CD8-positive, alpha-beta memory T cell (primary cell): ENCODE measurements at places on chromosomes 1 and 21. TPM values are rescaled to one million over a fixed set of nuclear protein-coding genes. Genes with fewer than 3 reads are reported as not detected.

The ITLN2 gene
- not detected for total RNA-seq

The IQGAP3 gene
- 4.7 TPM for total RNA-seq

The WNT4 gene
- total RNA-seq: not detected

The DNALI1 gene
- not detected for total RNA-seq

The OR2T29 gene
- not detected for total RNA-seq

The CIART gene
- 0.81 TPM for total RNA-seq

The TSTD1 gene
- total RNA-seq: 40.2 TPM

The ACKR1 gene
- not detected for total RNA-seq

- peak; percentile 76 for DNase-seq
- peak within 1 kb of the TSS; percentile 85 for H3K27ac ChIP-seq
- H3K4me1 ChIP-seq: peaks cover 53% of the 10 kb centered on the region
- H3K4me3 ChIP-seq: peak within 1 kb of the TSS; percentile 91
These were observed at the start of gene LCK for GRCh38 chr1:32250893-32251716. Gene LCK (plus strand): TSS chr1:32251265. CDS start chr1:32274330, 23,065 bp downstream.

GRCh38 chr1:1420654-1421141 lies 378 bp downstream of the ANKRD65 start:
- H3K4me3 ChIP-seq: no peak overlapping the region
- H3K36me3 ChIP-seq: no peaks in the 10 kb centered on the region
- H3K27ac ChIP-seq: no peak overlapping the region
- no peaks in the 10 kb centered on the region for H3K27me3 ChIP-seq

DNA sequence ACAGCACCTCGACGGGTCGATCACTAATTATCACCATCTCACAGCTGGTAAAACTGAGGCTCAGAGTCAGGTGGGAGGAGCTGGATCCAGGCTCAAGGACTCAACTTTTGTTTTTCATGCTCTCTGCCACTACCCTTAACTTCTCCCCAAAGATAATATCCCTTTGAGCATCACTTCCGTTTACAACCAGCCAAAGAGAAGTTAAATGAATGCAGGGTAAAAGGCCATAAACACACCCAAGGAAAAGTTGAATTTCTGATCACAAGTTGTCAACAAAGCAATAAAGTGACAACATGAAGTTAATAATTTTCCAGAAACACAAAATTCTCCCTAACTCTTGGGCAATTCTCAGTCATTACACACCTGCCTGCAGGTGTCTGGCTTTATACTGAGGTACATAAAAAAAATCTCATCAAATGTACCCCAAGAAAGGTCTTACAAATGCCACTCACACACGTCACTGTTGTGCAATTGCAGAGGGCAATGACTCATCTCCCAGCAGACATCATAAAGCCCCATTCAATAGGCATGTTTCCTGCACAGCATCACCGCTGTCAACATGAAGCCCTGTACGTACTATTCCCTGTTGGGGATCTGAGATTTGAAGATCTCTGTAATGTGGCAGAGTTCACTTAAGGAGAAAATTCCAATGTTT lies 3.4 kb downstream of the OR2T11 start:
- no peak overlapping the region for H3K27ac ChIP-seq
- H3K4me1 ChIP-seq: no peaks in the 10 kb centered on the region
- no peaks in the 10 kb centered on the region for H3K36me3 ChIP-seq

GRCh38 chr1:118960567-118961136 lies 27.5 kb downstream of the TBX15 start:
- DNase-seq: no peak
- H3K4me3 ChIP-seq: no peak overlapping the region
- no peaks in the 10 kb centered on the region for H3K36me3 ChIP-seq
- no peaks in the 10 kb centered on the region for H3K4me1 ChIP-seq

GRCh38 chr1:1068517-1069055 lies 5.5 kb downstream of the RNF223 start:
- no peaks in the 10 kb centered on the region for H3K27me3 ChIP-seq
- H3K27ac ChIP-seq: peak overlapping the region; percentile 47
- DNase-seq: peak; percentile 49
- H3K4me3 ChIP-seq: no peak overlapping the region

DNA sequence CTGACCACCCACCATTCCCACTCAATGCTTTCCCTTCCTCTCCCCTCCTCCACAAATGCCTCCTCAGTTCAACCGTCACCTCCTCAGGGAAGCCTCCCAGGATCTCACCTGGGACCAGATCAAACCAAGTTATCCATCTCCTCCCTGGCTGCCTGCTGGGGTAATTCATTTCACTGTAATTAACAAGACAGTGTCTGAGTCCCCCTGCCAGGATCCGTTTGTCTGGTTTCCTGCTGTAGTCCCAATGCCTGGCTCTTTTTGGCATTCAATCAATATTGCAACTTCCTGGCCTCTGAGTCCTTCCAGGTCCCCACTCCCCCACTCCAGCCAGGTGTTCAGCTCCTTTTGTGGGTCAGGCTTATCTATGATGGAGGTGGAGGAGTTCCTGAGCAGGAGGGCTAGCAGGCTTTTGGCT lies 687.7 kb downstream of the PTPRU start:
- H3K4me3 ChIP-seq: no peak overlapping the region
- DNase-seq: no peak
- no peaks in the 10 kb centered on the region for H3K36me3 ChIP-seq
- no peaks in the 10 kb centered on the region for H3K4me1 ChIP-seq
- H3K27ac ChIP-seq: no peak overlapping the region

GRCh38 chr1:10339815-10340214 lies 59.0 kb upstream of the PGD start:
- H3K27me3 ChIP-seq: no peaks in the 10 kb centered on the region
- H3K27ac ChIP-seq: no peak overlapping the region

DNA sequence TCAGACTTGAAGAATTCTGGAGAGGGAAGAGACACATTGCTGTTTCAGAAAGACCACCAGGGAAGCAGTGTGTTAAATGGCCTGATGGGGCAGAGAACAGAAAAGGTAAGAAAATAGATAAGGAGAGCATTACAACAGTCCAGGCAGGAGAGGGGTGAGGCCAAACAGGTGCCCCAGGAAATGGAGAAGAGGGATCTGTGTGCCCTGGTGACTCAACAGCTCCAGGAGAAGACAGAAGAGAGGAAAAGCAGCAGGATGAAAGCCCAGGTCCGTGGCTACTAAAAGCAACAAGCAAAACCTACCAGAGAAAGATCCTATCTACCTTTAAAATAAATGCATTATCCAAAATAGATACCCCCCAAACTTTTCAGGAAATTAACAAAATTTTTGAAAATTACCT lies 9.2 kb downstream of the TP53BP2 start:
- DNase-seq: no peak
- H3K36me3 ChIP-seq: no peaks in the 10 kb centered on the region
- H3K27me3 ChIP-seq: no peaks in the 10 kb centered on the region
- peak overlapping the region; percentile 27 for H3K4me3 ChIP-seq
- peaks cover 75% of the 10 kb centered on the region for H3K4me1 ChIP-seq

DNA sequence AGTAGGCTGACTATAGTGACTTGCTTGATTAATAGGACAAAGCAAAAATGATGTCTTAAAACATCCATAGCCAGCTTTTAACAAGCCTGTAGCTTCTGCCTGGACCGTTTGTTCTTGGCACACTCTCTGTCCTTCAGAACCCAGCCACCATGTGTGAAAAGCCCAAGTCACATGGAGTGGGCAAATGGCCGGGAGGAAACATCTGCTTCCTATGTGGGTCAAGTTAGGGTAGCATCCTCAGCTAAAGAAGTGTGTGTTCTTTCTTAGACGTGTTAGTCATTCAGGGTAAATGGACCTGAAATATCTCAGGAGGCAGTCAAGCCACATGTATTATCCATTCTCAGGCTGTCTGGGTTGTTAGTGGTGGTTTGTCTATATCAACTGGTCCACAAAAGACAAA lies 23.4 kb downstream of the RD3 start:
- no peaks in the 10 kb centered on the region for H3K36me3 ChIP-seq
- H3K27ac ChIP-seq: no peak overlapping the region
- no peak for DNase-seq

DNA sequence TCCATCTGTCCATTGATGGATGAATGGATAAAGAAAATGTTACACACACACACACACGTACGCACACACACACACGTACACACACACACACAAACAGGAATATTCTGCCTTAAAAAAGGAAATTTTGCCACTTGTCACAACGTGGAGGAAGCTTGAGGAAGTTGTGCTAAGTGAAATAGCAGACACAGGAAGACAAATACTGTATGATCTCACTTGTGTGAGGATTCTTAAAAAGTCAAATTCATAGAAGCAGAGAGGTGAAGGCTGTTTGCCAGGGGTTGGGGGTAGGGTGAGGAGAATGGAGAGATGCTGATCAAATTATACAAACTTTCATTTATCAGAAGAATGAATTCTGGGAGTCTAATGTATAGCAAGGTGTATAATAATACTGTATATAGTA lies 73.2 kb downstream of the KIF14 start:
- no peaks in the 10 kb centered on the region for H3K27me3 ChIP-seq
- H3K36me3 ChIP-seq: no peaks in the 10 kb centered on the region
- peaks cover 7% of the 10 kb centered on the region for H3K4me1 ChIP-seq

DNA sequence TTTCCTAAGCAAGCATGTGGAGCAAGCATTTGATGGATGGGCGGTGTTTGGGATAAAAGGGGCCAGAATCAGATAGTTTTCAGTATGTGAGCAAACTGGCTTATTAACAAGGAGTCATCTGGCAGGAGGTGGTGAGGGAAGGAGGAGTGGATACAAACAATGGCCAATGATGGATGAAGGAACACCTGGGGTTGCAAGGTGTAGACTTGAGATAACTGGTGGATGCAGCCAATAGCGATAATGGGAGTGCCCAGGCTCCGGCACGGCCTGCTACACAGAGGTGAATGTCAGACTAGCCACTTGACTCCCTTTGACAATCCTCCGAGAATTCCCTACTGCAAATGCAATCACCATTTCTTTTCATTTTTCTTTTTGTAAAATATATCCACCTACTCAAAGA lies 41.7 kb downstream of the C8B start:
- H3K27me3 ChIP-seq: no peaks in the 10 kb centered on the region
- no peak for DNase-seq
- H3K27ac ChIP-seq: no peak overlapping the region
- H3K4me1 ChIP-seq: no peaks in the 10 kb centered on the region

DNA sequence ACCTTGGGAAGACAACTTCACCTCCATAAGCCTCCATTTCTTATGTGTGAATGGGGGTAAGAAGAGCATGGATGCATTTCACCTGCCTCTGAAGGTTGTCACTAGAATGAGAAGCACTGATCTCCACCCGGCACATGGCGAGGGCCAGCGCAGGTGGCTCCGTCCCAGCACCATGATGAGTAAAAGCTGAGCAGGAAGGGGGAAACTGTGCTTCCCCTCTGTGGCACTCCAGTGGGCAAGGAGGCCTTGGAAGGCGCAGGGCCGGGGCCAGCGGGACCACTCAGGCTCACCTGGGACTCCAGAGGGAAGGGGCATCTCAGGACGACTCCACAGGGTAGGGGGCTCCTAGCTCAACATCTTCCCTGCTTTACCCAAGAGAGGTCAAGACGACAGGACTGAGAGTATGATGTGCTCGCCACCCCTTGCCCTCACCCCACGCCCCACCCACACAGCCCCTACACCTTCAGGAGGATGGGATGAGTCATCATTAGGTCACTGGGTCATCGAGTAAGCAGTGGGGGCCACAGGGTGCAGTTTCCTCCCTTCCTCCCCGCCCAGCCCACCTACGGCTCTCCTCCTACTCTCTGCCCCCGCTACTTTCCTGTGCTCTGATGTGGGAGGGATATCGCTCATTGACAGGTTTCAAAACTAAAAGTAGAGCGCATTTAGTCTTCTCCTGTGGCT lies 112.1 kb downstream of the HIVEP3 start:
- no peaks in the 10 kb centered on the region for H3K27me3 ChIP-seq
- peaks cover 74% of the 10 kb centered on the region for H3K4me1 ChIP-seq
- no peaks in the 10 kb centered on the region for H3K36me3 ChIP-seq
- DNase-seq: peak; percentile 49
- peak overlapping the region; percentile 18 for H3K4me3 ChIP-seq
- peak overlapping the region; percentile 58 for H3K27ac ChIP-seq

GRCh38 chr21:27300770-27301169 lies 333.9 kb upstream of the ADAMTS5 start:
- no peak for DNase-seq
- no peaks in the 10 kb centered on the region for H3K4me1 ChIP-seq
- H3K4me3 ChIP-seq: no peak overlapping the region
- no peak overlapping the region for H3K27ac ChIP-seq
- no peaks in the 10 kb centered on the region for H3K27me3 ChIP-seq
- no peaks in the 10 kb centered on the region for H3K36me3 ChIP-seq

DNA sequence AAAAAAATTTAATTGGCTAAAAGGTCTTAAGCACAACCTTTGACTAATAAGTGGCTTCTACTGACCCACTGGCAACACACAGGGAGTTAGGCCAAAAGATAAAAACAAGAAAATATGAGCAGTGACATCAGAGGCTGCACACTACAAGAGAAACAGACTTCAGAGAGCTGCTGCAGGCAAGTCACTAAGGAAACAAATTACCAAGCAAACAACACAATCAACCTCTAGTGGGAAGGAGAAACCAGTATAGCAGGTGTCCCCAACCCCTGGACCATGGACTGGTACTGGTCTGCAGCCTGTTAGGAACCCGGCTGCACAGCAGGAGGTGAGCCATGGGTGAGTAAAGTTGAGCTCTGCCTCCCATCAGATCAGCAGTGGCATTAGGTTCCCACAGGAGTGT lies 20.8 kb upstream of the ENSA start:
- no peak overlapping the region for H3K4me3 ChIP-seq
- H3K4me1 ChIP-seq: no peaks in the 10 kb centered on the region
- H3K27me3 ChIP-seq: no peaks in the 10 kb centered on the region
- no peak for DNase-seq
- no peak overlapping the region for H3K27ac ChIP-seq

DNA sequence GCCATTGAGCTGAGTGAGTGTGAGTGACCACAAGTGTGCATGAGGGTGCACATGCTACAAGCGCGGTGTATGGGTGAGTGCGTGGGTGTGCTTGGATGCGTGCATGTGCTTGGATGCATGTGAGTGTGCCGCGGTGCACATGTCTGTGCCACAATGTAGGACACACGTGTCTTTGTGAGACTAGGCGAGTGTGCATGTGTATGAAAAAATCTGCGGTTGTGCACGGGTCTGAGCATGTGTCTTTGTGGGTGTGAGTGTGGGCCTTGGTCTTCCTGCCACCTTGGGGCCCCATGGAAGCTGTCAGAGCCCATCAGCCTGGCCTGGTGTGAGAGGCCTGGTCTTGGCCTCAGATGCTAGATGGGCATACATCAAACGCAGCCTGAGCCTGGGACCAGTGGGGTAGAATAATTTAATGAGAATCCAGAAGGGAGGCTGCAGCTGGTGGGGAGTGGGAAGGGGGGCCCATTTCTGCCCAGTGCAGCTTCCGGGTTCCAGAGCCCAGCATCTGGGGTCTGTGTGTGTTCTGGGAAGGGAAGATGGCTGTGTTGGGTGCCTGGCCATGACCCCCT lies 103.9 kb upstream of the SLC2A1 start:
- H3K27me3 ChIP-seq: no peaks in the 10 kb centered on the region
- H3K4me3 ChIP-seq: no peak overlapping the region
- H3K36me3 ChIP-seq: no peaks in the 10 kb centered on the region

DNA sequence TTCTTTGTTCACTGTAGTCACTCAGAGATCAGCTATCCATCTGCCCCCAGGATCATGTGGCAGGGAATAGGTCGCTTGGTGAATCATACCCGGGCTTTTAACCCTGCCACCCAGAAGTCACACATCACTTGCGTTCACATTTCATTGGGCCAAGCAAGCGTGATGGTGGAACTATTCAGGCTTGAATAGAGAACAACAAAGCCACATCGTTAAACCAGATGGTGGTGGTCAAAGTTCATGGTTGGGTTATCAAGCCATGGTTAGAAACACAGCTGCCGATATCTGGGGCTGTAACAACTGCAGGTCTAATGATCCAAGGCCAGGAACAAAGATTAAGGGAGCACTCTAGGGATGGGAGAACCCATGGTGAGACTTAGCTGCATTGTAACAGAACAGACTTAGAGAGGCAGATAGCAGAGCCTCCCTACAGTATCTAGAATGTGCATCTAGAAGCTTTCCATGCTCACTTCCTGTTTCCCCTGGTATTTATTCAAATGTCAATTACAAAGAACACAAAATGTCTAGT lies 40.0 kb upstream of the PTPRC start:
- no peak overlapping the region for H3K27ac ChIP-seq
- no peaks in the 10 kb centered on the region for H3K27me3 ChIP-seq
- peaks cover 67% of the 10 kb centered on the region for H3K4me1 ChIP-seq
- peak overlapping the region; percentile 4 for H3K4me3 ChIP-seq
- H3K36me3 ChIP-seq: no peaks in the 10 kb centered on the region
